Stimulated activated CD8-positive, alpha-beta memory T cell treated with anti-CD3 and anti-CD28 coated beads, Interleukin-12 subunit alpha, Interleukin-12 subunit beta, amount 100 ng/mL, for 4 hours (primary cell): ENCODE measurements at places on chromosomes 2 and 18.

DNA sequence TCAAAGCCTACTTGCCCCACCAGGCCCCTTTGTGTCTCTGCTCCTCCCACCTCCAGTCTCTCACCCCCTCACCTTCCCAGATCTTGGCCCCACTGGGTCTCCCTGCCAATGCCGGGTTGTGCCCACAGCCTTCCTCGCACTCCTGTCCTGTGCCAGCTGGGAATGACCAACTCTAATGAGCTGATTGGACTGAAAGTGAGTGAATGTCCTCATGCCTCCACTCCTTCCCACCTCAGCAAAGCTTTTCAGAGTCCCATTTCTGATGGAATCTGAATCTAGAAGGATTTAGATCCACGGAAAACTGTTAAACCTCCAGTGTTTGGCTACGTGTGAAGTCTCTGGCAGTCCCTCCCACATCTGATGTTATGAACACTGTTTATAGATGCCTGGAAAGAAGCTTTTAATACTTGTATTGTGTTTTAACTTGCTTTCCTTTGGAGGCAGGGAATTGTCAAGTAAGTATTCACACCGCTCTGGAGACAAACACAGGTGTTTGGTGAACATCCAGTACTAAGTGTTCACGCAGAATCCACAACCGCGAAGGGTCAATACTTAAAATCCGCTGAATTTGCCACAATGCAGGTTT is 103.9 kb downstream of the RTN4 start:
- no peak for DNase-seq

- DNase-seq, result no peak
Observed at GRCh38 chr2:64260817-64261216, 116.6 kb upstream of the PELI1 start.

GRCh38 chr2:100208141-100208770 is 65.9 kb upstream of the AFF3 start:
- no peak for DNase-seq

DNA sequence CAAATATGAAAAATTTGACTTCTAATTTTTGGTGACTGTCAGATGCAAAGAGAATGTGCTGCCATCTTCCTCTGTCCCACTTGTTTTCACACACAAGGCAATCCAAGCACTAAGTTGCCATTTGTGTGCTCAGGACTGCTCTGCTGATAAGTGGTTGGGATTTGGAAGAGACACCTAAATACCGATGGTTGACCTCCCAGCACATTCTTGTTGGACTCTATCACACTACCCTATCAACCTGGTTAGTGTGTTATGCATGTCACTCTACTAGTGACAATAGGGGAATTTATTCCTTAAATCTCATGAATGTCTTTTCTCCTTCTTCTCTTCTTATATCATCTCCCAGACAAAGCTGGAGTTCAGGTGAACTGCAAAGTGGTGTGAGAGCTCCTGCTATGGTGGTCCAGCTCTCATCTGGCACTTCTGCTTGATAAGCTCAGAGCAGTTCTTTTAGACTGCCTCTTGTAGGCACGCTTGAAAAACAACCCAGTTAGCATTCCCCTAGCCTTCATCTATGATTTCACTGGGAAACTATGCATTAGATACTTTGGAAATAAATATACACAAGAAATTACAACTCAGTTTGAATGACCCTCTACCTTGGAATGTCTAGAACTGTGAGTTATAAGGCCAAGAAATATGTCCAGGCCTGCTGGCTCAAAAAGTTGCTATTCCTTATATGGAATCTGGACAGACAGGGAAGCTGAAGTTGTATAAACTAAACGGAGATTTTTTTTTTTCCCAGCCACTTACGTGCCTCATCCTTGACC is 404.8 kb downstream of the MEIS1 start:
- DNase-seq, result no peak

DNA sequence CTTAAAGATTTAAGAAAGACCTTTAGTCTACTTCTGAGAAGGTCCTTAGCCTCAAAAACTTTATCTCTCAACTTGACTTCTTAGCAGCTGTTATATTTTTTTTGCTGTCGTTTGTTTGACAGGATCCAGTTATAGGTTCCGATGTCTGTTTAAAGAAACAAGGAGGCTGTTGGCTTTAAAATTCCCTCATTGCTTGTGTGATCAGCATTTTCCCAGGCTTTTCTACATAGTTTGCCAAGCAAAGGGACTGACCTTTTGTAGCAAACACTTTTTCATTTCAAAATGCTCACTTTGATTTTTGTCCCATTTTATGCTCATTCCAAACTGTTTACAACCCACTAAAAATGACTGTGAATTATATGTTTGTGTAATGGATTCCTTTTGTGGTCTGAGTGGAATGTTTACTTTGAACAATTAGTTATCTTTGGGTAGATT is 394.9 kb downstream of the ARHGAP15 start:
- DNase-seq, result no peak

DNA sequence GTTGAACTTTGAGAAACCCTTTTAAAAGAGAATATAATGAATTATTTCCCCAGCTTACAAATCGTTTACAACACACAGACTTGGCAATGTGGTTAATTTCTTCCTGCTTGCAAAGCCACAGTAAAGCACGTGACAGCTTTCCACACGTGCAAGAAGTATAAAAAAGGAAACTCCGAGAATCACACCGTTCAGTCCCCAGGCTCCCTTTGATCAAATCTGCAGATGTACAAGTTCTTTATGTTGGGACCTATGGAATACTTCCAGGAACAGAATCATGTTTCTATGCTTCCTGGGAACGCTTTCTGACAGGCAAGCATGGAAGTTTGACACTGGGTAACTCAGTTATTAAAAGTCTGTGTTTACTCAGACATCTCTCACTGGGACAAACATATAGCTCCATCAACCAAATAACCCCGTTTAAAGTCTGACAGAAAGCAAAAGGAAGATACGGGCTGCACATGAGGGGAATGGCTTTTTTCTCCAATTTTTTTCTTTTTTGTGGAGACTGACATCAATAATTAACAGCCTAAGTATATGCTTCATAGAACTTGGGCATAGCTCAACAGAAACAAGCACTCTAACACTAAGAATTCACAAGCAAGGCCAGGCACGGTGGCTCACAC is 134.8 kb downstream of the EIPR1 start:
- no peak for DNase-seq

DNA sequence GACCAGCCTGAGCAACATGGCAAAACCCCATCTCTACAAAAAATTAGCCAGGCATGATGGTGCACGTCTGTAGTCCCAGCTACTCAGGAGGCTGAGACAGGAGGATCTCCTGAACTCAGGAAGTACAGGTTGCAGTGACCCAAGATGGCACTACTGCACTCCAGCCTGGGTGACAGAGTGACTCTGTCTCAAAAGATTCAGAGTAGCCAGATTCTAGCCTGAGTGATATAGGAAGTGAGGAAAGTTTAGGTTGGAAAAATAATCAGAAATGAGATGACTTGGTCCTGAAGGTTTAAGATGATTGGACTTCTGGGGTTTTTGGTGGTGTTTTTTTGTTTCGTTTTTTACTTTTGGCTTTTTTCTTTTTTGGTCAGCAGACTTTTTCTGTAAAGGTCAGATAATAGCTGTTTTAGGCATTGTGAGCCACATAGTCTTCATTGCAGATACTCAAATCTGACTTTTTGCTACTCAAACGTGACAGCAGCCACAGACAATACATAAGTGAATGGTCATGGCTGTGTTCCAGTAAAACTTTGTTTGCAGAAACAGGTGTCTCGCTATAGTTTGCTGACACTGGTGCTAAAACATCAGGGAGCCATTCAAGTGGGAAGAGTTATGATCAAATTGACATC is 104.1 kb upstream of the UBXN4 start:
- DNase-seq, result no peak

DNA sequence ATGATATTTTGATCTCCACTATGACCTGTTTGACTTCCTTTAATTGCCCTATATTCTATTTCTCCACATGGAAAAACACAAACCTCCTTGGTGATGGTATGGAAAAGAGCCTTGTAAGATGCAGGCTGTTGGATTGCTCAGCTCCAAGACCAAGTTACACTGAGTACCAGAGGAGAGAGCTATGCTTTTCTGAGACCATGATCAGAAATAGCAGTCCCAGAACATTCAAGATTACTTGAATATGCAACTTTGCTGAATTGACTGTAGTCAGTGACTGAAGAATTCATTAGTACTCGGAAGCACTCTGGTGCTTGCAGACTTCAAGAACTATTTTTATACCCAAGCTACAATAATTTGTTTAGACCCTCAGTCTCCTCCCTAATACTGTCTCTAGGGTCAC is 310.6 kb upstream of the FSIP2 start:
- no peak for DNase-seq

DNA sequence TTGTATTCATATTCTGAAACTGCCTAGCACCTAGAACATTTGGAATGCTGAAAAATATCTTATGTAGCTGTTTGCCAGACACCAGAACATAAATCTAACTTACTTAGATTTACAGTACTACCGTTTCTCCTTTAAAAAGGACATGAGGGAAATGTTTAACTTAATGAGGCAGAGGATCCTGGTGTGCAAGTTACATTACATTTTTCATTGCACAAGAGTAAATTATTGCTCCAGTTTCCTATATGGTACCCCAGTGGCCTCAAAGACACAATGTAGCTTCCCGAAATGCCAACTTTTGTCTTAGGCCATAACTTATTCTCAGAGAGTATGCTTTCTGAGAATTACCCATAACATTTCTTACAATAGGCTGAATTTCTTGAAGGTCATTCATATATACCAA is 105.5 kb upstream of the DTNA start:
- no peak for DNase-seq

DNA sequence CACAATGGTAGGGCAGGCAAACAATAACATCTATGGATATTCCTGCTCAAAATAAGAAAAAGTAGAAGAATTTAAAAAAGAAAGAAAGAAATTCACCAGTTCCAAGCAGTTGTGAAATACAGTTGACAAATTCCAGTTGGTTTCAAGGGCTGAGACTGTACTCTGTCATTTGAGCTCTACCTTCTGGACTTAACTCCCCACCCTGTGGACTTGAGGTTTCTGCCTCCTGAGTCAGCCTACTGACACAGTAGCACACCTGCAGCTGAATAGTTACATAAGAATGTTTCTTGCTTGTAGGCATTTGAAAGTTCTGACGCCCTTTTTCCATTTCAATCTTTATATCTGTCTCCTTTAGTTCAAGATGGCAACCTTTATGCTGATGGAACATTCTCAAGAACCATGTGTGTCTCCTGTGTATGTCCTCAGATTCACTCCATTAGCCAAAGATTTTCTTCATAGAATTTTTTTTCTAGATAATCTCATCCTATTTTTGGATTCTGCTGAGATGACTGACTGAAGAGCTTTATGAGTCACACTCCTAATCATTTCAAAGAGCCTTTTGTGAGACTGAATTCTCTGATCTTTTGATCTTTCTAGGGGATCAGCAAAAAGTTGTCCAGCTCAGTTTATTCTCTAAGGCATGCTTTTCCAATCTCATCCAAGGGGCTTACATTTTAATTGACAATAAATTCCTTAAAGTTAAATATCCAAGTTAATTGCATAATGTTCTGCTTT is 19.1 kb downstream of the NETO1 start:
- no peak for DNase-seq

DNA sequence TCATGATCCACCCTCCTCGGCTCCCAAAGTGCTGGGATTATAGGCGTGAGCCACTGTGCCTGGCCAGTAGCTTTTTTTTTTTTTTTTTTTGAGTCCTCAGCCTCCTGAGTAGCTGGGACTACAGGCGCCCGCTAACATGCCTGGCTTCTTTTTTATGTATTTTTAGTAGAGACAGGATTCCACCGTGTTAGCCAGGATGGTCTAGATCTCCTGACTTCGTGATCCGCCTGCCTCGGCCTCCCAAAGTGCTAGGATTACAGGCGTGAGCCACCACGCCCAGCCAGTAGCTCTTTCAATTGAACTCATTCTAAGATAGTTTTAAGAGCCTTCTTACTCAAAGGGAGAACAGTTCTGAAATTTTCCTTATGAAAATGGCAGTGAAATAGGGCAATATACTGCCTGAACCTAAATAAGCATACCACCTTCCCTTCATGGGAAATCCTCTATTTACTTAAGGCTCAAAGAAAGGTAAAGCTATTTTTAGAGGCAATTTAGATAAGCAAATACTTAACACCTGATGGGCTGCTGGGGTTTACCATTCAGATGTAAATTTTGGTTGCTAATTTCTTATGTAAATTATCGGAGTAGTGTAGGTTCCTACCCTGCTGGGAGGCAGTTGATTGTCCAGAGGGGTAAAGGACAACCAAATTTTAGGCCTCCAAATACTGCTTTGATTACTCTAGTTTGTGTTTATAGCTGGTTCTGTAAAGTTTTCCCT is 144.7 kb downstream of the GREB1L start:
- no peak for DNase-seq

- peak; percentile 3 for DNase-seq
Observed at GRCh38 chr18:9333441-9334328, 888 bp upstream of the TWSG1 start.

- DNase-seq, result no peak
Observed at GRCh38 chr18:57428221-57429150, 6.7 kb upstream of the ONECUT2 start.

- DNase-seq, result no peak
Observed at GRCh38 chr18:62097698-62098097, 89.2 kb downstream of the PIGN start.

DNA sequence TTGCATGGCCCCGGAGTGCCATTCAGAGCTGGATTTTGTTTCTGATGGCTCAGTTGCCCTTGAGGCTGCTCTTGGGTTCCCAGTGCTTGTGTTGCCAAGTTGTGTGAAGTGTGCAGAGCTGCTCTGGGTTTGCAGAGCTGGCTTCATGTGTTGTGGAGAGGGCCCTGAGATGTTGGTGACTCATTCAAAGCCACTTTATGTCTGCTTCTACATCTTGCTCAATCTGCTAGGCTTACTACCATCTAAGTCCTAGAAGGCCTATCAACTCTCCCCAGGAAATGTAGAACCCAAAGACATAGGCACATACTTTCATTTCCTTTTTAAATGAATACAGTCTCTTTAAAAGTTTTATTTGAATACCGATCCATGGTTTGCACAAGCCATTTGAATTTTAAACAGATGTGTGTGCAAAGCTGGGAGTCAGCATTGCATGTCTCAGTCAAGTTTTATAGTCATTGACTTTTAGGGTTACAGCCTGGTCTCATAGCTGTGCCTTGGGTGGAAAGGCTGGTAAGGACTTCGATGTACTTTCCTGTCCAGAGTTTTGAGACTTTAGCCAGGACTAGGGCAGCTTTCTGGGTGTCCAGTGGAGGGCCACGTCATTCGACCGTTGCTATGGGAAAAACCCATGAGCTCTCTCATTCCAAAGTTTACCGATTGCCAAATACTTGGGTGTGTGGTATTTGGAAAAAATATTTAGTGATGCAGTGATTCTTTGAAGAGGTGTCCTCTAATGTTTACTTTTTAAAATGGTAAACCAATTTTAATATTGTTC is 105.0 kb downstream of the LTBP1 start:
- DNase-seq, result no peak

DNA sequence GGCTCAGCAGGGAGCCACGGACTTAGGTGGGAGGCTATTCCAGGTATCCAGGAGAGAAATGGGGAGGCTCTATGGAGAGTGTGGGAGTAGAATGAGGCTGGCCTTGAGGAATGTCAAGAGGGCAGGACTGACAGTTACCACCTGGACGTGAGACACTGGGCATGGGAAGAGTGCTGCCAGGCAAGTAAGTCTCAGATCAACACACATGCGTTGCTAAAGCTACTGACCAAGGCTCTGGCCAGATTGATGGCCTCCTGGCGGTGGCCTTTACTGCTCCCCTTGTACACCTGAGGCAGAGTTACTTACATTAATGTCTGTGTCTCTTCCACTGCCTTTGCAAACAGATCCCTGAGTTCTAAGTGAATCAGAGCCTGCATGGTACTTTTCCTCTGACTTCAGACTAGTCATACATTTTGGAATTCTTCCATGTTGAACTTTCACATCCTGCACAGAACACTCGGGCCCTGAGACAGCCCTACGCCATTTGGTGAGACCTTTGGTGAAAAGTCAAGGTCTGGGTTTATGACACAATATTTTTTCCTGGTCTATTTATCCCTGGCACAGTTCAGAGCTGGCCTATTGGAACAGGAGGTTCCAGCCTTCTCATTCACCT is 398.8 kb upstream of the TRIB2 start:
- DNase-seq, result no peak
